ENCODE measurements at places on chromosomes 2 and 18.

- no peak for DNase-seq
These were observed 38.9 kb downstream of the DNMT3A start for GRCh38 chr2:25302758-25303375.

DNA sequence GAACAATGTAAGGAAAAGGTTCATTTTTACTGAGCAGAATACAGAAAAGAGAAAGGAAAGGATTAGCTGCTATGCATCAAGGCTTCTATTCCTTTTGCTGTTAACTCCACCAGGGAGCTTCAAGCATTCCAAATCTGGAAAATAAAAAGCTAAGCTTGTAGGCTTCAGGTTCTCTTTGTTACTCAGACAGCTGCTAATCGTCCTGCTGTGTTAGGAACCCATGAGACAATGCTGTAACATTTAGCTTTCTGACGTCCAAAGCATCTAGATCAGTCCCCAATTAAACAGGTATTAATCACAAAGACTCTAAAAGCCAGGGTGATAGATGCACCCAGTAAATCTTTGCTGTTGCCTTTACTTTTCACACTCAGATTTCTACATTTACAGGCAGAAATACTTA lies 103.8 kb downstream of the EPHA4 start:
- DNase-seq = no peak

DNA sequence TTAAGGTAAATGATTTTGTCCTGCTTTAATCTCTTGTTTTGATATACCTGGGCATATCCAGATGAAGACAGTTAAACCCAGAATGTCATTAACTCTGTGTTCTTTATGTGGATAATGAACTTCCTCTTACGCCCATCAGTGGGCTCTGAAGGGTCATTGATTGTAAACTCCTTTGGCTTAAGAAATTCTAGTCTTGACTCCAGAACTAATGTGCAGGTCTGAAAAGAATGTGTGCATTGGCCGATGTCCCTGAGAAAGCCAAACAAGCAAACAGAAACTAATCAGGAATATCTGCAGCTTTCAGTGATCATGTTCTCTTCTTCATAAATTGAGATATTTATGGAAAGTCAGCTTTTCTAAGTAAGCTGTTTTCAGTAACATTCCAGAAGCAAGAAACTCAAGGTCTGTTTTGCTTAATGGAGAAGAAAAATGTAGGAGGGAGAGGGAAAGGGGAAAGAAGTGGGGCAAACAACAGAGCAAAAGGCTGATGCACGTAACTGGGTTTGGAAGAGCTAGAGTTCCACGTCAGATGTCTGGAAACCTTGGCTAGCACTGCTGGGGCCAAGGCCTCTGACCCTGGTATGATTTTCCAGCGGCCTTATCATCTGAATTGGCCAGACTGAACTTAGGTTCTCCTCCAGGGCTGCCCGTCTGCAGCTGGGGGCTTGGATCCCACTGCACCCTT lies 61.3 kb upstream of the FHL2 start:
- DNase-seq = no peak

DNA sequence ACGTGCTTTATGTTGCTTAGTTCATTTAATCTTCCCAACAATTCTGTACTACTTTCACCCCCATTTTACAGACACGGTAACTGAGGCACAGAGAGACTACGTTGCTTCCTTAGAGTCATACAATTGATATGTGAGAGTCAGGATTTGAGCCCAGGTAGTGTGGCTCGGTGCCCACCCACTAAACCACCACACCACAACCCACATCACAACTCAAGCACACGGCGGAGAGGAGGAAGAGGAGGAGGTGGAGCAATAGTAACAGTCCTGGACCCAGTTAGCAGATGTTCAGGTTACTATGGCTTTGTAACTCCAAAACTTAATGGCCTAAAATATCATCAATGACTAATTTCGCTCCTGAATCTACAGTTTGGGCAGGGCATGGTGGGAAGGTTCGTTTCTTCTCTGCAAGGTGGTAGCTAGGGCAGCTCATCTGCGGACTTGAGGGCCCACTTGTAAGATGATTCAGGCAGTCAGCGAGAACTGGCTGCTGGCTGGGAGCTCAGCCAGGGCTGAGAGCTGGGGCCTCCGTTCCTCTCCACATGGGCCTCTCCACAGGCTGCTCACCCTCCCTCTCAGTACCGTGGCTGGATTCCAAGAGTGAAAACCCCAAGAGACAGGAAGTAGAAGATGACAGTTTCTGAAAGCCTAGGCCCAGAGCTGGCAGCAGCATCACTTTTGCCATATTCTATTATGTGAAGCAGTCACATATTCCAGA lies 167.1 kb downstream of the ZFP36L2 start:
- DNase-seq = peak; percentile 88

GRCh38 chr2:136384531-136385303 lies 266.8 kb upstream of the CXCR4 start:
- DNase-seq = peak; percentile 60

DNA sequence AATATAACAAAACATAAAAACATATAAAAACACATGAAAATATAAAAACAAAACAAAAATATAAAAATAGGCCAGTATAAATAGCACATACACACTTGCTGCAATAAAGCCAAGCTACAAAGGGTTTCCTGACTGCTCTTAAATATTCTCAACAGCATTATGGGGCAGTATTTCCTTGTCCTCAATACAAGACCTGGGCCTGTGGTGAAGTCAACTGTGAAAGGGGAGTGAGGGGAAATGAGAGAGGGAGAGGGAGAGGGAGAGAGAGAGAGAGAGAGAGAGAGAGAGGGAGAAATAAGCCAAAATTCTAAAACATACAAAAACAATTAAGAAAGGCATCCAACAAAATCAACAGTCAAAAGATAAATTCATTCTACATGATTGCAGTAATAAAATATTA lies 82.6 kb upstream of the NEDD4L start:
- no peak for DNase-seq

- DNase-seq = no peak
These were observed 86.8 kb downstream of the PRPF40A start for GRCh38 chr2:152630466-152630865.

GRCh38 chr2:241666627-241667400 lies 19.8 kb downstream of the DTYMK start:
- no peak for DNase-seq

DNA sequence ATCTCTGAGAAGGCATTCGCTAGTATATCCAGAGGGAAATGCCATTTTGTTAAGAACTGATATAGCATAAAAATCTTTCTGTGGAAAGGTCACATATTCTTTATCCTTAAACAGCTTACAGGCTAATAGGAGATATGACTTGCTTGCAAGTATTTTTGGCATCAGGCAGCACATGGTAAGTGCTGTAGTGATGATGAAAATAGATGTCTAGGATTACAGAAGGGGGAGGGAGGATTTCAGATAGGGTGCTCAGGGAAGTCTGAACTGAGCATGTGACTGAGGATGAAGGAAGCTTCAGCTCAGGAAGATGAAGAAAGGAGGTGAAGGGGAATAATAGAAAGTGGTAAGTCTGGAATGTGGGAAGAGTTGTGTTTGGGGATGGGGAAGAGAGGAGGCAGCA lies 158.5 kb upstream of the NOSTRIN start:
- DNase-seq = no peak

- DNase-seq = no peak
These were observed 141.2 kb downstream of the IKZF2 start for GRCh38 chr2:213010106-213010779.

GRCh38 chr2:176427549-176427948 lies 158.3 kb downstream of the MTX2 start:
- no peak for DNase-seq

- peak; percentile 14 for DNase-seq
These were observed 52.0 kb downstream of the HDAC4 start for GRCh38 chr2:239348563-239349452.

DNA sequence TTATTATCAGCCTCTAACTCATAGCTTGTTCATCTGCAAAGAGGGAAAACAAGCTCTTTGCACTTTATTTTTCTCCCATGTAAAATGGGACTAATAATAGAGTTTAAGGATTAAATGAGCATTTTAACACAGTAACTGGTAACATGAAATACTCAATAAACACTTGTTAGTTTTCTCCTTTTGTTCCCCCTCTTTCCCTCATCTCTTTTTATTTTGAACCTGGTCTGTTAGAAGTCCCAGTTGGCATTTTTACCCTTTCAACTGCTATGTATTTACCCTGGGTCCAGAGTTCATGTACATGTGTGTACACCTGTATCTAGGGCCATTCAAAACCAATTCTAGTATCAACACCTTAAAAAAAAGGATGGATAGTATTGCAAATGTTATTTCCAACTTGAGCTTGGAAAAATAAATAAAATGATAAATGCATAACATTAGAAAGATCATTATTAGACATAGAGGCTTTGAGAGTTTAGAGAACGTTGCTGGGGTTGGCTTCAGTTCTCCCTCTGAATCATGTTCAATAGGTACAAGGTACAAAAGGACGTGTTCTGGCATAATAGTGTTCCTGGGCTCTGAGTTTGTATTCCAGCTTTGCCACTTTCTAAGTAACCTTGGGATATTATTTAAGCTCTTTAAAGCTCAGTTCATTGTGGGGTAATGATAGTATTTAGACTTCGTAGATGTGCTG lies 5.2 kb upstream of the VPS54 start:
- no peak for DNase-seq

- no peak for DNase-seq
These were observed 525.5 kb upstream of the CHAC2 start for GRCh38 chr2:53242090-53242489.

- DNase-seq = no peak
These were observed 112.6 kb downstream of the HDAC4 start for GRCh38 chr2:239288237-239288636.

GRCh38 chr2:176501617-176502016 lies 232.4 kb downstream of the MTX2 start:
- no peak for DNase-seq

DNA sequence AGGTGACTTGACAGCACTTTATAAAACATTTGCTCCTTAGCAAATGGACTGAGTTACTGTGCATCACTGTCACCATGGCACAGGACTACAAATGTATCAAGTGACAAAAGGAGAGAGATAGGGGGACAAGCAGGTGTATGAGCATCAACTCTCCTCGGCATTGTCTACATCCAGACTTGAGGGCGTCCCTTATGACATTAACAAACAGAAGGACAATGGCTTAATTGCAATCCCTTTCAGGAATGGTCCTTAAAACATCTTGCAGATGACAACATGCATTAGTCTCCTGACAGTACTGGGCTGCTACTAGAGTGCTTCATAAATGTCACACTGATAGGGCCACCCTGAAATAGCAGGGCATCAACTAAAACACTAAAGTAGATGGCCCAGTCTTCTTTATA lies 198.8 kb downstream of the PDE1A start:
- DNase-seq = no peak

GRCh38 chr2:71067567-71068217 lies 756 bp upstream of the NAGK start:
- DNase-seq = no peak
